ENCODE measurements at places on chromosomes 4 and X.
A peak's percentile ranks its signal among the peaks of the same experiment; 100 is the strongest.

GRCh38 chr4:138085736-138086305 lies 156.3 kb downstream of the SLC7A11 start:
- no peak for DNase-seq

DNA sequence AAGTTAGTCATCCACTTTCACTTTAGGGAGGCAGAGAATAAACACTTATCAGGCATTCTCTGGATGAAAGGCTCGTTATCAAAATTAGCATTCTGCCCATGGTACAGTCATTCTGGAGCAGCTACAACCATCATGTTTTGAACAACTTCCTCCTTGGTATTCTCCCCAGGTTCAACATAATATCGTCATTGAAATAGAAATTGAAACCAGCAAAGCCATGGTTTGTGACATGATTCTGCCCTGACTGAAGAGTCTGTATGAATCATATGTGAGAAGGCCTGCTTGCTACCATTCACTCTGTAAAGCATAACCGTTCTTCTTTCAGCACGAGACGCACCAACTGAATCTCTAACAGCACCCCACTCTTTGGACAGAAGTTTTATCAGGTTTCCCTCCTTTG lies 127.5 kb upstream of the RADX start:
- no peak for DNase-seq

- DNase-seq = peak; percentile 23
Measured at GRCh38 chr4:124946696-124947095, 234.2 kb upstream of the ANKRD50 start.

DNA sequence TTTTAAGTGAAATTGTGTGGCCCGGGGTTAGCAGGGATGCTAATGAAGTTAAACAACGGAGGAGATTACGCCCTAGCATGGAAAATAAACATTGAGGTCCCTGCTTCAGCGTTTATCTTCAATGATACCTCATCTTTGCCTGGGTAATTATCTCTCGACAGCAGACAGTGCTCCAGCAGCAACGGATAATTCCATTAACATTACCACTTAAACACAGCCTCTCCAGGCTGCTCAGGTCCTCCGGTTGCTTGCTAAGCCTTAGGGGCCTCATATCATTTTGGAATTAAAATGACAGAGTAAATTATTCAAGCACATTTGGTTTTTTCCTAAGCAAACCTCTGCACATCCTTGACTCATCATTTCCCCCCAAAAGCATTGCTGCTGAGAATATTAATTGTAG lies 281.5 kb upstream of the KLF3 start:
- DNase-seq = no peak

DNA sequence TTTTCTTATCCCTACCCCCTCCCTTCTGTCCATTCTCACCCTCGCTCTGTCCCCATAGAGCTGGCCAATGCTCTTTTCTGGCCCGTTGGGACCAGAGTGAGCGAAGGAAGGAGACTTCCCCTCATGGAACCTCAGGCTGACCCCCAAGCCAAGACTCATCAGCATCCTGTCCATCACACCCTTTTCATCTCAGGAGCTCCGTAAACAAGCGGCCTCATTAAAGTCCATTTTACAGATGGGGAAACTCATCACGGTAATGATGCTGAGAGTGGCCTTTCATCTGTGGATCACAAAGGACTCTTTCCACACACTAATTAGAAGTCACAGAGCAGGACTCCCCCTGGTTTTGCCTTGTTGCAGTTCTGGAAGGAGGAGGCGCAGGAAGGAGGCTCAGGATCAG lies 67.4 kb upstream of the SLC34A2 start:
- no peak for DNase-seq

DNA sequence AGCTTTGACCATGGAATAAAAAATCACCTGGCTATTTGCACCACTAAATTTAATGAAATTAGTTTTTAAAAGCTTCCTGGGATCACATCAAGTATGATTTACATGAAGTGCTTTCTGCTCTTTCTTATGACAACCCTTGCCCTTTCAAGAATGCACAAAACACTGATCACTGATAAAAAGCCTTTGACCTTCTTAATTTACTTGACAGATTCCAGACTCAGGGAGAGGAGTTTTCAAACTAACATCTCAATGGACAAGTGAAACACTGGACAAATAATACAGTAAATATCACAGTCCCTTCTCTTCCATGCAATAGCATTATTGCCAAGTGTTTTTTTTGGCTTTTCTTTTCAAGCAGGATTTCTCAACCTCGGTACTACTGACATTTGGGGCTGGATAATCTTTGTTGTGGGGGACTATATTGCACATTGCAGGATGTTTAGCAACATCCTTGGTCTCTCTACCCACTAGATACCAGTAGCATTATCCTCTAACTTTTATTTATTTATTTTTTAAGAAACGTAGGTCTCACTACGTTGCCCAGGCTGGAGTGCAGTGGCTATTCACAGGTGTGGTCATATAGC lies 86.3 kb downstream of the ZNF827 start:
- peak; percentile 35 for DNase-seq
